ENCODE measurements at places on chromosomes 11 and 22. TPM values are rescaled to one million over a fixed set of nuclear protein-coding genes. Genes with fewer than 3 reads are reported as not detected.

SMPD1 gene
- 0.70 TPM for total RNA-seq

RANBP1 gene
- 1,206 TPM for total RNA-seq

APOL5 gene
- not detected for total RNA-seq

VPS37C gene
- total RNA-seq, result 19.4 TPM

MPPED2 gene
- 15.8 TPM for total RNA-seq

THAP12 gene
- total RNA-seq, result 41.3 TPM

ZDHHC5 gene
- 35.7 TPM for total RNA-seq

LINC01488 gene
- not detected for total RNA-seq

ABCG4 gene
- 1.0 TPM for total RNA-seq

MS4A15 gene
- total RNA-seq, result not detected
